NCI-H526 treated with DMSO at 0.1 percent for 48 hours (cell line): ENCODE measurements at places on chromosomes 13 and 19.

DNA sequence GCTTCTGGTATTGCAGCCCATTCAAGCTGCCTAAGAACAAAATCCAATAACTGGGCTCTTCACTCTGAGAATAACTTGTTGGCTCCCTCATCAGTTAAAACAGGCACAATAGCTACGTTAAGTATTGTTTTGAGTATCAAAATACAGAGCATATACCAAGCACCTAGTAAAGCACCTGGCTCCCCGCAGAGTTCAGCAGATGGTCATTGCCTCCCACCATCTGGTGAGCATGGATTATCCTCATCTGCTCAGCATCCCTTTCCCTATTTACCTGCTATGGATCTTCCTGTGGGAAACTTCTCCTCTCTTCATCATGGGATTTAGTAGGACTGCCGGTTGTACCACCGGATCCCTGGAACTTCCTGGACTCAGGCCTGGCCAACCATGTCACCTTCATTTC, 199.2 kb upstream of the MAB21L1 start:
- DNase-seq: no peak

GRCh38 chr13:24452044-24452443, 60.5 kb downstream of the PARP4 start:
- DNase-seq: no peak

- no peak for DNase-seq
Measured at GRCh38 chr19:19506592-19506991, 8.8 kb downstream of the TSSK6 start.

- DNase-seq: no peak
Measured at GRCh38 chr19:19101540-19101939, 36.7 kb downstream of the TMEM161A start.

GRCh38 chr19:12833738-12834565, 427 bp downstream of the RTBDN start:
- DNase-seq: no peak

DNA sequence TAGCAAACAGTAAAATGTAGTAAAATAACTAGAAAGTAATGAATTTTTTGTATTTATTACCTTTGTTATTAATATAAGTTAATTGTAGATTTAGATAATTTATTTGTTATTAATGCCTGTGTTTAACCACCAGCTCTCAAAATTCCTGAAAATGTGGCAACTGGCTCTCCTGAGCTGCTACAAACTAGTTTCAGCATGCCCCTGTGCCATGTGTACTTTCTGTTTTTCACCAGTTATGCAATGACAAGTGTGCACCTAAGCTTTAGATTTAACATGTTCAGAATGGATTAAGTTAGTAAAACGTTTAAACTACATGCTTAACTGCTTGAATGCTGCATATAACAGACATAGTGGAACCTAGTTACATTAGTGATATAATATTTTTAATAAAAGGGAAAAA, 88.1 kb downstream of the POSTN start:
- no peak for DNase-seq

DNA sequence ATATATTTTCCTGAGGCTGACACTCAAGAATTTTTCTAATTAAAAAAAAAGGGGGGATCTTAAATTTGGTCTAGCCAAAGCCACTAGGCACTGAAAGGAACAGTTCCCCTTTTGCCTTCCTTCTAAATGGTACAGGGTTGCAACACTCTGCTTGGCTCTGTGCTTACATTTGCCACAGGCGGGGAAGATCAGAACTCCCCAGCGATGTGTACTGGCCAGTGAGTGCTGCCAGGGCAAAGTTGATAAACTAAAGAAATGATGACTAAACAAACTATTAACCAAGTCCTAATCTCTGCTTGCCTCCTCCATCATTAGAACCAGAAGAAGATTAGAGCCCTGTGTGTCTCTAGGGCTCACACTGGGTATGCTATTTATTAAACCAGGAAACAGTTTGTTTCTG, 75.3 kb upstream of the SCEL start:
- DNase-seq: no peak

- DNase-seq: peak; percentile 82
Measured at GRCh38 chr19:1082165-1082927, 12.8 kb downstream of the POLR2E start.

GRCh38 chr13:32320528-32320927, 5.2 kb downstream of the BRCA2 start:
- no peak for DNase-seq

DNA sequence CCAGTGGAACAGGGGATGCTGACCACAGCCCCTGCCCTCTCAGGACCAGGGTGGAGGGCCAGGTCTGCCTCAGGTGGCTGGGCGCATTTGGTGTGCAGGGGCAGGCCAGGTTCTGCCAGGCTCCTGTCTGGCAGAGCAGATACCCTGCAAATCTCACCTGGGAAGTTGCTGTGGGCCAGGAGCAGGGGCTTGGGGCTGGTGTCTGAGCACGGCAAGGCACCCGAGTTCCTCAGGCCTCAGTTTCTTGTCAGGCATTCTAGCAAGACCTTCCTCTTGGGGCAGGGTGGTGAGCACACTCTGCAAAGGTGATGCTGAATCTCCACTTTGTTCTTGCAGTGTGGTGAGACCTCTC, 1.1 kb downstream of the CRTC1 start:
- no peak for DNase-seq

DNA sequence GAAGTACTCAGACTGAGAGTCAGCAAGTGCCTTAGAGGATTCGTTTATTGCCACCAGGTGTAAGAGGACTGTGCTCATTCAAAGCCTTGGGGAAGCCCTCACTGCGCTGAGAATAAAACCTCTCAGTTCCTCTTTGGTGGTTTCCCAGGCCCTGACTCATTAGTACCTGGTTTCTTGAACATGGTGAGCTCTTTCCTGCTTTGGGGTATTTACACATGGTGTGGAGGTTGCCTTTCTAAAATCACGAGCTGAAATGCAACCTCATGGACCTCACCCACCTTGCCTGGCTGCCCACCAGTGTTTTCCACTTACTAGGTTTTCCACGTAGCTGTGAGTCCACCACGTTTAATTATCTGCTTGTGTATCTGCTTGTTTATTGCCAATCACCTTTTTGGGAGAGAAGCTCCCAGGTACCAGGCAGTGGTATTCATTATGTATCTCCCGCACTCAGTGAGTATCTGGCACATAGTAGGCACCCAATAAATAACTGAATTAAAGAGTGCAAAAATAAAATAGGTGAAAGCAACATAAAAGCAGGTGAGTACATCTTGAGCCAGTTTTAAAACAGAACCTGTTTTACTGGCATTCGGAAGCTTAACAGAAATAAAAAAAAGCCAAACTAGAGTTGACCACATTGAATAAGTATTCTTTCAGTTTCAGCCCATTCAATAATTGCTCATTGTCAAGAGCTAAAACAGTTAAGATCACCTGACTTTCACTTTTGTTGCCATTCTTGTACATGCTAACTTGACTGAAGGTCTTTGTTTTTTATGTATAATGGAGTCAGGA, 533.0 kb downstream of the MYO16 start:
- DNase-seq: no peak

DNA sequence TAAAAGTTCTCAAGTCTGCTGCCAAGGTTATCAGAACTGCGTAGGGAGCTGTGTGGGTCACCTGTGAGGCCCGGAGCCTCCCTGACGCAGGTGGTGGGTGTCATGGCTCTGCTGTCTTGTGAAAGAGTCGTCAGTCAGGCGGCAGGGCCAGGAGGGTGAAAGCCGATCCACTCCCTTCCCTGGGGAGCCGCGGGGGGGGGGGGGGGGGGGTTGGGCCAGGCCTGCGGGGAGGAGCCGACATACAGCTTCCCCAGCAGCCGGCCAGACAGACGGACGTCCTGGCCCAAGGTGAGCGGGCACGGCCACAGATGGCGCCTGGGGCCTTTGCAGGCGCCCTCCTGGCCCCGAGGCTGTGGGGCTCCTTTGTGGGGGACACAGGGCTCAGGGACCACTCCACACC, 12.4 kb downstream of the SBNO2 start:
- DNase-seq: peak; percentile 4

DNA sequence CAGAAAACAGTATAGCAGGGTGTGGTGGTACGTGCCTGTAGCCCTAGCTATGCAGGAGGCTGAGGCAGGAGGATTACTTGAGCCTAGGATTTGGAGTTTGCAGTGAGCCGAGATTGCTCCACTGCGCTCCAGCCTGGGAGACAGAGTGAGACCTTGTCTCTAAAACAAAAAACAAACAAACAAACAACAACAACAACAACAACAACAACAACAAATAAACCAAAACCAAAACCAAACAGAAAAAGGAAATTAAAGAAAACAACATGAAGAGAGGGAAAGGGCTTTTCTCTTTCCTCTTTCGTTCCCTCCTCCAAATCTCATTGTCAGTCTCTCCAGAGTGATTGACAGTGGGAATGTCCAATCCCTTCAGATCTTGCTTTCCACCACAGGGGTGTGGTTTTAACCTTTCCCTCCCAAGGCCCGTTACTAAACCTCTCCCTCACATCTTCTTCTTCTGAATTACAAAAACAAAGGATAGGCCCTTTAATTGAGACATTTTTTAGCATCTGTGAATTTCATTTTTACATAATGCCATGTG, 341.2 kb downstream of the HS6ST3 start:
- DNase-seq: no peak

GRCh38 chr19:29495091-29495490, 30.7 kb upstream of the VSTM2B start:
- DNase-seq: no peak
